ENCODE measurements at places on chromosomes 16 and 17. TPM values are rescaled to one million over a fixed set of nuclear protein-coding genes. Genes with fewer than 3 reads are reported as not detected.

Gene SSTR5
- polyA plus RNA-seq: 1.2 TPM

Gene KRT16
- not detected for polyA plus RNA-seq

Gene DPEP3
- 0.09 TPM for polyA plus RNA-seq

Gene C17orf75
- 22.4 TPM for polyA plus RNA-seq

Gene NLRC5
- polyA plus RNA-seq: 11.1 TPM

Gene PRR15L
- polyA plus RNA-seq: 133 TPM

Gene TP53TG3C
- polyA plus RNA-seq: not detected

Gene ABHD15
- 25.6 TPM for polyA plus RNA-seq

Gene CACNG4
- polyA plus RNA-seq: 5.1 TPM

Gene C17orf58
- polyA plus RNA-seq: 12.4 TPM

Gene CCDC40
- polyA plus RNA-seq: 5.7 TPM

Gene CHST5
- polyA plus RNA-seq: 35.6 TPM

Gene FOXN1
- 0.04 TPM for polyA plus RNA-seq

Gene SGCA
- polyA plus RNA-seq: 1.2 TPM

Gene WDR59
- polyA plus RNA-seq: 66.8 TPM

Gene CA5A
- polyA plus RNA-seq: 0.03 TPM

Gene FBXW10
- 1.1 TPM for polyA plus RNA-seq

Gene NRN1L
- 1.6 TPM for polyA plus RNA-seq

Gene SPAG5
- polyA plus RNA-seq: 35.1 TPM

Gene AIPL1
- not detected for polyA plus RNA-seq

Gene ANKFN1
- 0.24 TPM for polyA plus RNA-seq

Gene RASD1
- 20.0 TPM for polyA plus RNA-seq

Gene PLA2G10
- 1.2 TPM for polyA plus RNA-seq

Gene OR1A1
- not detected for polyA plus RNA-seq

Gene EFCAB13
- polyA plus RNA-seq: 9.4 TPM

Gene PRRT2
- polyA plus RNA-seq: 12.8 TPM

Gene TLCD2
- polyA plus RNA-seq: 2.8 TPM

Gene SLC16A6
- polyA plus RNA-seq: 0.27 TPM

Gene TAT
- polyA plus RNA-seq: 0.22 TPM

Gene TMIGD1
- 43.9 TPM for polyA plus RNA-seq

Gene ZFP3
- polyA plus RNA-seq: 9.9 TPM

Gene SMIM36
- polyA plus RNA-seq: not detected

Gene ATMIN
- 31.3 TPM for polyA plus RNA-seq

Gene EVPL
- 63.2 TPM for polyA plus RNA-seq

Gene RDM1
- 5.6 TPM for polyA plus RNA-seq

Gene RUNDC1
- 14.2 TPM for polyA plus RNA-seq

Gene PRM2
- polyA plus RNA-seq: not detected

Gene SPNS2
- 13.3 TPM for polyA plus RNA-seq

Gene MEIOB
- polyA plus RNA-seq: 0.54 TPM

Gene SDK2
- polyA plus RNA-seq: 0.94 TPM

Gene ERBB2
- 175 TPM for polyA plus RNA-seq

Gene HS3ST3A1
- 0.27 TPM for polyA plus RNA-seq

Gene MRPL45
- 54.9 TPM for polyA plus RNA-seq

Gene B4GALNT2
- 2.6 TPM for polyA plus RNA-seq

Gene TRPV3
- 15.0 TPM for polyA plus RNA-seq

Gene UBALD1
- 28.4 TPM for polyA plus RNA-seq

Gene STX1B
- 1.9 TPM for polyA plus RNA-seq

Gene ABCA9
- polyA plus RNA-seq: 2.1 TPM

Gene CANT1
- polyA plus RNA-seq: 52.1 TPM

Gene SEZ6L2
- 52.3 TPM for polyA plus RNA-seq

Gene AANAT
- polyA plus RNA-seq: 0.13 TPM

Gene ZG16
- 2.2 TPM for polyA plus RNA-seq

Gene WNT3
- polyA plus RNA-seq: 9.3 TPM

Measured in large intestine (tissue), 12 donors.